ENCODE measurements at places on chromosomes 3 and 15.
A peak's percentile ranks its signal among the peaks of the same experiment; 100 is the strongest.

- H3K4me3 ChIP-seq = no peak overlapping the region
- H3K27ac ChIP-seq = no peak overlapping the region
- H3K27me3 ChIP-seq = no peaks in the 10 kb centered on the region
- no peak for DNase-seq
Measured at GRCh38 chr15:95880630-95881029, 449.9 kb upstream of the NR2F2 start.

GRCh38 chr3:32706348-32707025 lies 21.5 kb downstream of the CNOT10 start:
- H3K36me3 ChIP-seq = peaks cover 5% of the 10 kb centered on the region
- H3K4me3 ChIP-seq = no peak overlapping the region
- no peaks in the 10 kb centered on the region for H3K27me3 ChIP-seq
- peaks cover 31% of the 10 kb centered on the region for H3K4me1 ChIP-seq
- H3K27ac ChIP-seq = no peak overlapping the region

DNA sequence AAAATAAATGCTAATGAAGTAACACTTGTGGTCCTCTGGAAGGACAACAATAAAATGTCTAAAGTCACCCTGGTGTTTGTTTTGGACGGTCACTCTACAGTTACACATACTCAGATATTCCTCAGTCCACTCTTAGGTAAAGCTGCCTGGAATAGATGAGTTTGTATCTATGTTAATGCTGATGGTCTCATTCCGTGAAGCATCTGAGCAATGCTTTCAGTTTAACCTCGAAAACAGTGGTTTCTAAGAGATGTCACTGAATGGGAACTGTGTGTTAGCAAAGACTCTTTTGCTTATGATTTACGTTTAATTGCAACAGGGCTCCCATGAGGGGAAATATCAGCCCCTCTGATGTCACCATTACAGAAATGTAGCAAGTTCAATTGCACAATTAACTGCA lies 49.1 kb downstream of the FBN1 start:
- no peak for DNase-seq
- H3K27me3 ChIP-seq = no peaks in the 10 kb centered on the region
- peaks cover 10% of the 10 kb centered on the region for H3K4me1 ChIP-seq
- H3K36me3 ChIP-seq = no peaks in the 10 kb centered on the region
- no peak overlapping the region for H3K4me3 ChIP-seq

GRCh38 chr15:35560258-35560657 lies 14.3 kb upstream of the DPH6 start:
- DNase-seq = no peak
- H3K27me3 ChIP-seq = no peaks in the 10 kb centered on the region
- no peak overlapping the region for H3K4me3 ChIP-seq
- H3K36me3 ChIP-seq = no peaks in the 10 kb centered on the region
- H3K4me1 ChIP-seq = peaks cover 6% of the 10 kb centered on the region

DNA sequence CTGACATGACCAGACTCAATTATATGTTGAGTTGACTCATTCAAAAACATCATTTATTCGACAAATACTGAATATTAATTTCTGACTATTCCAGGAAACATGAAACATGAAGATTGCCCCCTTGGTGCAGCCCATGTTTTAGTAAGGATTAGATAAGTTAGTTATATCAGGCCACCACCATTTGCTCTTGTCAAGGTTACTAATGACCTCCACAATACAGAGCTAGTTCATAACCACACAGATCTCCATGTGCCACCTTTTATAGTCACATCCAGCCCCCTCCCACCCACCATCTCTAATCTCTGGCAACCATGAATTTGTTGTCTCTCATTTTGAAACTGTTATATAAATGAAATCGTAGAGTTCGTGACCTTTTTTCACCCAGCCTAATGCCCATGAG lies 15.7 kb downstream of the KLHL18 start:
- H3K36me3 ChIP-seq = no peaks in the 10 kb centered on the region
- H3K27ac ChIP-seq = no peak overlapping the region
- H3K4me1 ChIP-seq = no peaks in the 10 kb centered on the region
- no peak overlapping the region for H3K4me3 ChIP-seq
- DNase-seq = no peak

DNA sequence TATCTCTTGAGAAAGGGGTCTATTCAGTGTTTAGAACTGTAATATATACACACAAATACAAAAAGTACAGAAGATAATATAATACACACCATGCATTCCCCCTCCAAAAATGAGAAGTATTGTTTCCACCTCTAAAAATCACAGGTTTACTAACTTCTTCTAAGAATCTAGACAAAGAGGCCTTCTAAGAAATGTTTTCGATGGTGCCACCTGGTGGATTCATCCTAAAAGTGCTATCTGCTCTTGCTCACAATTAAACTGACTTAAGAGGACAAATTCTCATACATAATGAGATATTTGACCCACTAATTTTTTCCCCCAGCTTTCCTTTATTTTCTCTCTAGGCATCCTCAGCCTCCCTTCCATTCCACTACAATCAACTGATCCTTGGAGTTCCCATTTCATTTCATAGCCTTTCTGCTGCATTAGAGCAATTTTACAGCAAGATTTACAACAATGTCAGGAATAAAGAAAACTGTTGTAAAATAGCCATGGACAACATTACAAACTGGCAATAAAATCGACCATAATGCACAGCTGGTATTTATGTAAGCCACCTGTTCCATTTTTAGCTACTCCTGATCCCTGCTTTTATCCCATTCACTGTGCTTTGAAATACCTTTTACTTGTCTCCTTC lies 124.6 kb downstream of the ARRDC4 start:
- H3K4me3 ChIP-seq = no peak overlapping the region
- H3K4me1 ChIP-seq = no peaks in the 10 kb centered on the region
- peak; percentile 73 for DNase-seq
- no peaks in the 10 kb centered on the region for H3K36me3 ChIP-seq
- H3K27me3 ChIP-seq = no peaks in the 10 kb centered on the region

Measured in A673 (cell line).